ENCODE measurements at places on chromosomes 3 and 15. TPM values are rescaled to one million over a fixed set of nuclear protein-coding genes. Genes with fewer than 3 reads are reported as not detected.

The CCDC54 gene
- total RNA-seq: not detected

The KY gene
- 12.1 TPM for total RNA-seq

The SLC28A1 gene
- total RNA-seq: 0.91 TPM

The ANKRD63 gene
- not detected for total RNA-seq

The RCCD1 gene
- 10.9 TPM for total RNA-seq

The C2CD4A gene
- not detected for total RNA-seq

The TMEM212 gene
- not detected for total RNA-seq

The SPSB4 gene
- total RNA-seq: 11.2 TPM

The ERICH6 gene
- total RNA-seq: 0.55 TPM

The IMPG2 gene
- total RNA-seq: 0.11 TPM

The INSYN1 gene
- 121 TPM for total RNA-seq

The TRH gene
- total RNA-seq: not detected

The CCDC51 gene
- 13.9 TPM for total RNA-seq

The ANKUB1 gene
- total RNA-seq: not detected

The SECISBP2L gene
- 39.3 TPM for total RNA-seq

The FSD2 gene
- total RNA-seq: 108 TPM

The HRH1 gene
- total RNA-seq: 1.4 TPM

The GOLGA6L9 gene
- total RNA-seq: 0.99 TPM

The GOLGA8T gene
- total RNA-seq: 0.47 TPM

The DNAH1 gene
- total RNA-seq: 2.2 TPM

The KLHL40 gene
- 0.22 TPM for total RNA-seq

The SCN11A gene
- total RNA-seq: 0.05 TPM

The LARP6 gene
- 50.6 TPM for total RNA-seq

The LZTFL1 gene
- total RNA-seq: 7.4 TPM

The LSM3 gene
- total RNA-seq: 16.8 TPM

The ZNF501 gene
- 5.3 TPM for total RNA-seq

The MYL3 gene
- 7,440 TPM for total RNA-seq

The DUOXA2 gene
- not detected for total RNA-seq

The CTXN2 gene
- not detected for total RNA-seq

The SERINC4 gene
- 0.44 TPM for total RNA-seq

The CCDC14 gene
- 6.9 TPM for total RNA-seq

The GOLGA6B gene
- not detected for total RNA-seq

The FGD5 gene
- total RNA-seq: 13.9 TPM

The CTDSPL gene
- 56.3 TPM for total RNA-seq

The ZNF197 gene
- total RNA-seq: 11.6 TPM

The TFG gene
- total RNA-seq: 114 TPM

The ADAMTS17 gene
- 0.99 TPM for total RNA-seq

The TRANK1 gene
- total RNA-seq: 6.6 TPM

The LTK gene
- 1.2 TPM for total RNA-seq

The SMCO1 gene
- total RNA-seq: 73.0 TPM

The ELL3 gene
- total RNA-seq: 0.82 TPM

The PLSCR2 gene
- not detected for total RNA-seq

The RAMAC gene
- 13.9 TPM for total RNA-seq

The CYP8B1 gene
- not detected for total RNA-seq

The EAF2 gene
- total RNA-seq: 4.1 TPM

The ASB7 gene
- 4.6 TPM for total RNA-seq

The CLDN16 gene
- total RNA-seq: not detected

The IL5RA gene
- not detected for total RNA-seq

The EOMES gene
- 0.14 TPM for total RNA-seq

The CCR9 gene
- not detected for total RNA-seq

The SHC4 gene
- 3.3 TPM for total RNA-seq

The CPLX3 gene
- 1.2 TPM for total RNA-seq

The WDR93 gene
- not detected for total RNA-seq
